ENCODE measurements at places on chromosomes 7 and 10. TPM values are rescaled to one million over a fixed set of nuclear protein-coding genes. Genes with fewer than 3 reads are reported as not detected.

The CYP26C1 gene
- not detected for polyA plus RNA-seq

The DKK1 gene
- 0.12 TPM for polyA plus RNA-seq

The TMEM130 gene
- polyA plus RNA-seq = 12.3 TPM

The PNLIPRP1 gene
- not detected for polyA plus RNA-seq

The UMAD1 gene
- 14.7 TPM for polyA plus RNA-seq

The CARD11 gene
- polyA plus RNA-seq = not detected

The PNLIP gene
- polyA plus RNA-seq = not detected

The TLX1 gene
- not detected for polyA plus RNA-seq

The GNGT1 gene
- polyA plus RNA-seq = not detected

The STEAP1 gene
- not detected for polyA plus RNA-seq

The FAM13C gene
- polyA plus RNA-seq = 89.3 TPM

The LGI1 gene
- 2.1 TPM for polyA plus RNA-seq

The SPDYE2B gene
- polyA plus RNA-seq = not detected

The HOXA9 gene
- not detected for polyA plus RNA-seq

The SPACDR gene
- polyA plus RNA-seq = not detected

The CACNA2D1 gene
- 7.0 TPM for polyA plus RNA-seq

The CTAGE4 gene
- not detected for polyA plus RNA-seq

The MBLAC1 gene
- 6.4 TPM for polyA plus RNA-seq

The OLAH gene
- polyA plus RNA-seq = not detected

The IDI2 gene
- 0.24 TPM for polyA plus RNA-seq

The ST8SIA6 gene
- polyA plus RNA-seq = 0.20 TPM

The AFAP1L2 gene
- polyA plus RNA-seq = 1.2 TPM

The PTPN20 gene
- polyA plus RNA-seq = not detected

The DRGX gene
- not detected for polyA plus RNA-seq

The MMD2 gene
- polyA plus RNA-seq = 0.42 TPM

The PPP1R17 gene
- polyA plus RNA-seq = 8.8 TPM

The PON1 gene
- polyA plus RNA-seq = not detected

The SERPINE1 gene
- 0.12 TPM for polyA plus RNA-seq

The OPALIN gene
- not detected for polyA plus RNA-seq

The AHR gene
- 3.2 TPM for polyA plus RNA-seq

The ELFN1 gene
- 11.8 TPM for polyA plus RNA-seq

The ADO gene
- 33.2 TPM for polyA plus RNA-seq

The DNAJB9 gene
- polyA plus RNA-seq = 79.3 TPM

The WDFY4 gene
- not detected for polyA plus RNA-seq

The HEPACAM2 gene
- 0.24 TPM for polyA plus RNA-seq

The PDCD11 gene
- polyA plus RNA-seq = 15.3 TPM

The ZPBP gene
- not detected for polyA plus RNA-seq

The CYP2C9 gene
- not detected for polyA plus RNA-seq

The CYP2C8 gene
- 5.1 TPM for polyA plus RNA-seq

The DNAJC30 gene
- 1.1 TPM for polyA plus RNA-seq

The CFAP43 gene
- polyA plus RNA-seq = 5.0 TPM

The CNPY1 gene
- polyA plus RNA-seq = 4.2 TPM

The CYP3A4 gene
- polyA plus RNA-seq = not detected

The PDE6C gene
- polyA plus RNA-seq = not detected

The HDAC9 gene
- 15.9 TPM for polyA plus RNA-seq

The RSPH10B2 gene
- 0.22 TPM for polyA plus RNA-seq

The ITGB8 gene
- 11.2 TPM for polyA plus RNA-seq

The GHRHR gene
- not detected for polyA plus RNA-seq

The CRHR2 gene
- 0.42 TPM for polyA plus RNA-seq

The UTF1 gene
- not detected for polyA plus RNA-seq

The GRID2IP gene
- not detected for polyA plus RNA-seq

All from neural cell (in vitro differentiated cells).